ENCODE measurements at places on chromosomes 11 and 22. TPM values are rescaled to one million over a fixed set of nuclear protein-coding genes. Genes with fewer than 3 reads are reported as not detected.

- no peak for DNase-seq
Measured at GRCh38 chr11:34276352-34276864, 81.4 kb downstream of the ABTB2 start.

- no peak for DNase-seq
Measured at GRCh38 chr22:38136607-38137006, 26.1 kb upstream of the BAIAP2L2 start.

DNA sequence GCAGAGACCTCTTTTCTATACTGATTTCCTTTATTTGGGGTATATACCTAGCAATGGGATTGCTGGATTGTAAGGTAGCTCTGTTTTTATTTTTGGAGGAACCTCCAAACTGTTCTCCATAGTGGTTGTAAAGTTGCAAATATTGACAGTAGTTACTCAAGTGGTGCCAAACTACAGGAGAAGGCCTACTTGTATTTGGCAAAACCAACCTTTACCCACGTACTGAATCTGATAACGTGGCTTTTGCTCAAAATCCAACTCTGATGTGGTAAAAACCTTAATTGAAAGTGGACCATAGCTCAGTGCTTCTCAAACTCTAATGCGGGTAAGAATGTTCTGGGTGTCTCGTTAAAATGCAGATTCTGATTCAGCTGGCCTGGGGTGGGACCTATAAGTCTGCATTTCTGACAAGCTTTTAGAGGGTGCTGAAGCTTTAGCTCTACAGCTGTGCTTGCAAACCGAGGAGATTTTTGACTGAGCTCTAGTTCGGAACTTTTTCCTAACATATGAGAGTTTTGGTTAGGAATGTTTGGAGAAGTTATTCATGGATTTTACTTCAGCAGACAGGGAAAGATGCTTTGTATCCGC lies 69.8 kb downstream of the PACS1 start:
- DNase-seq = no peak

GRCh38 chr22:29798318-29798717 lies 31.1 kb downstream of the UQCR10 start:
- DNase-seq = no peak

GRCh38 chr11:13776134-13776815 lies 107.8 kb downstream of the FAR1 start:
- peak; percentile 46 for DNase-seq

DNA sequence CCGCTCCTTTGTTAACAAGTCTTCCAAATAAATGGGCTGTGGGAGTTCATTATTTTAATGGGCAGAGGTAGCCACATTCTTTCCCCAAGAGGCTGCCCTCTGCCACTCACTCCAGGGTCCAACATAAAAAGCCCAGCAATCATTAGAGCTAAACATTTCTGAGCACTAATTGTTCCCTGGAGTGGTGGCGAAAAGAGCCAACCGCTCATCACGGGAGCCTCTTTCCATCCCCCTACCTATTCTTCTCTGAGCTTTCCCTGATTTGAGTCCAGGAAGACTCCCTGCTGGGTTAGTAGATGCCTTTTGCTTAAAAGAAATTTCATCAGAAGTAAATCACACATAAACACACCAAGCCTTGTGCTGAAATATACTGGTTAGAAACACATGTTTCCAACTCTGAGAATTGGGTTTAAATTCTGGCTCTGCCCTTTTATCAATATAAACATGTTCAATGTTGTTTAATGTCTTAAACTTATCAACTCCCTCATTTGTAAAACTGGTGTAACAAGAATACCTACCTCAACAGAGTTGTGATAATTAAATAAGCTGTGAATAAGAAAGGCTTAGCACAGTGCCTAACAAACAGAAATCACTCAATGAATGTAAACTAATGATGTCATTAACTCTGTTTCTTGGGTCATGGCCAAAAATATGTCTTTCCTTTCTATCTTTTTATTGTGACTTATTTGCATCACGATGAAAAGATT lies at the start of gene OR5A2:
Gene OR5A2, minus strand, starts transcription at position 53 of the 707 bp plus-strand sequence. CDS start 3,460 bp downstream, outside the sequence.
- no peak for DNase-seq

The RAG2 gene
- not detected for total RNA-seq

The DEPDC7 gene
- 2.3 TPM for total RNA-seq

Measured in activated CD4-positive, alpha-beta T cell treated with anti-CD3 and anti-CD28 coated beads for 36 hours (primary cell).